H4 (cell line): ENCODE measurements at places on chromosomes 2 and 18. TPM values are rescaled to one million over a fixed set of nuclear protein-coding genes. Genes with fewer than 3 reads are reported as not detected.

Gene AAK1
- total RNA-seq: 11.5 and 19.8 TPM in 2 replicates

Gene FOXD4L1
- total RNA-seq: not detected in 2 replicates

DNA sequence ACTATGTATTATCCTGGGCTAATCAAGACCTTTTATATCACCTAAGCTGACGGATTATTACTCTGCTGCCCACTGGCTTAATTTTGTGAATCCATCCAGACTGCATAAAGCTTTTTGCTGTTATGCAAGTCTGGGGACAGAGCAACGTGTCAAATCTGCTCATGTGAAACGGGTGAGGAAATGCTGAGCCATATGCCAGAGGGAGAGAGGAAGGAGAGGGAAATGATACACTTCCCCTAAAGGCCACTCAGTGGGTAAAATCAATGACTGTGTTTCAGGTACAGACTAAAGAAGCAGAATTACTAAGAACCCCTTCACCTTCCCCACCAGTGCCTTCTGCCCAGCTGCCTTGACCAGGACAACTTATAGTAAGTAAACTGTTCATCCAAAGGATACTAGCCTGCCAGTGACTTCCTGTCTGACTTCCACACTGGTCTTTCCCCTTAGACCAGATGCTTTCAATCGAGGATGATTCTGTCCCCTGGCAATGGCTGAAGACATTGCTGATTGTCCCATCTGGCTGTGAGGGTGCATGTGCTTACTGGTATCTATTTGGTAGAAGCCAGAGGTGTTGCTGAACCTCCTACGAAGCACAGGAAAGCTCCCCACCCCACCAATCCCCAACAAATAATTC is 43.0 kb downstream of the STAT1 start:
- no peak for DNase-seq

Gene ACTG2
- not detected in 2 replicates for total RNA-seq

DNA sequence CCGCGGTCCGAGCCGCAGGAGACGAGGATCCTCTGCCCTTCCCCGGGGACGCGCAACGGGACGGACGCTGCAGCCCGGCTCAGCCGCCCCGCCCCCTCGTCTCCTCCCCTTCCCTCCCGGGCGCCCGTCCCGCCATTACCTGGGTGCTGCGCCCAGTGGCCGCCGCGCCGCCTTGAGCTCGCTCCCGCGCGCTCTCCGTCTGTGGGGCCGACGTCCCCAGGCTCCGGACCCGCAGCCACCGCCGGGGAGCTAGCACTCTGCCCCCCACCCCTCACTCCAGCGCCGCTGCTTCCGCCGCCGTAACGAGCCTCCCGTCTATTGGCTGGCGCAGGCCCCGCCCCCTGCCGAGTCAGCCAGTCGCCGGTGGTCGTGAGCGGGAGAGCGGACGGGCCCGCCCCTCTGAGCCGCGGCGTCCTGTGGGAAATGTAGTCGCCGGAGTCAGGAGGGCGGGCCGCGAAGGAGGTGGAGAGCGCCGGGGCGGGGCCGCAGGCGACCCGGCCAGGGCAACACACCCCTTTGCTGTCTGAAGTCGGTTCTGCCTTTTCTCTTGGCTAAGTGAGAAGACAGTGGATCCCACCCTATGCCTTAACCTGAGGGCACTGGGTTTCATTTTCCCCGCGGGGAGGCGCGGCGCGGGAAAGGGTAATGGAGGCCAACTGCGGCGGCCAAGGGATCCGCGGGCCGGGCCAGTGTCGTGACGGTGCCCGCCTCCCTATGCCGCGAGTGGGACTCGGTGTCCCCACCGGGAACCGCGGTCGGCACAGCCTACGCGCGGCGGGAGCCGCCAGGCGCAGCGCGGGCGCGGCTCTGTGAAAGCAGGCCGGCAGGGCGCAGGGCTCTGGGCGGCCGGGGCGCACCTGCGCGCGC is at the start of gene SAP130:
Gene SAP130 (minus strand): TSS at position 259 of the 867 bp plus-strand sequence. CDS start 1,767 bp downstream, outside the sequence.
- peak; percentile 91 for DNase-seq

GRCh38 chr2:172472446-172473033 is 45.2 kb downstream of the ITGA6 start:
- no peak for DNase-seq

GRCh38 chr2:183248866-183249567 is 124.8 kb downstream of the NUP35 start:
- DNase-seq: peak; percentile 20

DNA sequence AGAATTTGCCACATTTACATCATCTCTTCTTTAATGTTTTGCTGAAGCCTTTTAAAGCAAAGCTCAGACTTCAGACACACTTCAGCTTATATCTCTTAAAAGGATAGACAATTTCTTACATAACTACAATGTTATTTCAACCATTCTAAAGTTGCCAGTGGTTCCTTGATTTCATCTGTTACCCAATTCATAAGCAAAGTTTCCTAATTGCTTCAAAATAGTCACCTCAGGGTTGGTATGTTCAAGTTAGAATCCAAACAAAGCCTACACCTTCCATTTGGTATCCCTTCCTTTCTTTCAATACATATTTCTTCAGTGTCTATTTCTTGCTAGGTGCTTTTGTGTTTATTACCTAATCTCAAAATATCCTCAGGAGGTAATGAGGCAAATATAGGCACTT is 60.6 kb downstream of the ZNF385B start:
- no peak for DNase-seq

DNA sequence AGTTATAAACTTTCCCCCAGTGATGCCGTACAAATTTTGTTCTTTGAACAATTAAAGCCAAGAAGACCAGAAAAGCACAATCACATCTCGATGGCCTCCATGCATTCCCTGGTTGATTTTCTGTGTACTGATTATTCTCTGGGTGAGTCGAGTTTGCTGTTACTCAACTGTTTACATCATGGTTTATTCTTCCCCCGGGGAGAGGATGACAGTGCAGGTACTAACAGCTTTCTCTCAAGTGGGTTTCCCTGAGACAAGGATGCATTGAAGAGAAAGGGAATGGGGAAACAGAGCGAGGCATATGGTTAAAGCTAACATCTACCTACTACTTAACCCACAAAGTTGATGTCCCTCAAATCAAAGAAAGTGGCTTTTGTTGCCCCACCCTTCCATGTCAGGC is 410.8 kb upstream of the FANCL start:
- peak; percentile 33 for DNase-seq

- DNase-seq: peak; percentile 18
Observed at GRCh38 chr18:71831039-71831438, 713.1 kb downstream of the CBLN2 start.

DNA sequence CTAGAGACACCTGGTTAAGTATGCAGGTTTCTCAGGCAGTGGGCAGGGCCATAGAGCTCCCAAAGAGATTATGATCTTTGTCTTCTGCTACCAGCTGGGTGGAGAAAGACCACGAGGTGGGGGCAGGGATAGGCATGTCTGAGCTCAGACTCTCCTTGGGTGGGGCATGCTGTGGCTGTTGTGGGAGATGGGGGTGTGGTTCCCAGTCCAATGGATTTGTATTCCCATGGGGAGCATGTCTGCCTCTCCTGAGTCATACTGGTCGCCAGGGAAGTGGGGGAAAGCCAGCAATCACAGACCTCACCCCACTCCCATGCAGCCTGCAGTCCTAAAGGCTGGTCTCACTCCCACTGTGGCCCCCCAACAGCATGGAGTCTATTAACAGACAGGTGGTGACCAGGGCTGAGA is 31.4 kb upstream of the RHOB start:
- DNase-seq: no peak

- no peak for DNase-seq
Observed at GRCh38 chr2:81437456-81438000, 1133.0 kb upstream of the LRRTM1 start.

DNA sequence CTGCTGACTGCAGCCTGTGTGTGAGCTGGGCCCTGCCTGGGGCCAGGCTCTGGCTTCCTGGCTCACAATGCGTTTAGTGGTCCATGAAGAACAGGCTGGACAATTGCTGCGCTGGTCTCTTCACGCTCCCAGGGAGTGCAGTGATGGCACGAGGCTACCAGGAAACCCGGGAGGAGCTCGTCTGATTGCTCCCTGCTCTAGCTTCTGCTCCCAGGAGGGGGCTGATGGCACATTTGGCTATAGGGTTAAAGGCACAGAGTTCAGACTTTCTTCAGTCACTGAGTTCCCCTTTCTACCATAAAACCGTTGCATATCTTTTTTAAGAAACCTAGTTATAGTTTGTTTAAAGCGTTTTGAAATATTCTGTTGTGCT is 60.1 kb downstream of the KCNF1 start:
- no peak for DNase-seq

- DNase-seq: no peak
Observed at GRCh38 chr18:49487711-49488310, 777 bp upstream of the C18orf32 start.
